ENCODE measurements at places on chromosomes 16 and 17.

GRCh38 chr17:72733619-72734282, 358.7 kb downstream of the SLC39A11 start:
- no peak for DNase-seq

- DNase-seq: no peak
These were observed 28.1 kb upstream of the BAHCC1 start for GRCh38 chr17:81367171-81367570.

- DNase-seq: no peak
These were observed 46.1 kb upstream of the ACSF3 start for GRCh38 chr16:89047331-89048089.

DNA sequence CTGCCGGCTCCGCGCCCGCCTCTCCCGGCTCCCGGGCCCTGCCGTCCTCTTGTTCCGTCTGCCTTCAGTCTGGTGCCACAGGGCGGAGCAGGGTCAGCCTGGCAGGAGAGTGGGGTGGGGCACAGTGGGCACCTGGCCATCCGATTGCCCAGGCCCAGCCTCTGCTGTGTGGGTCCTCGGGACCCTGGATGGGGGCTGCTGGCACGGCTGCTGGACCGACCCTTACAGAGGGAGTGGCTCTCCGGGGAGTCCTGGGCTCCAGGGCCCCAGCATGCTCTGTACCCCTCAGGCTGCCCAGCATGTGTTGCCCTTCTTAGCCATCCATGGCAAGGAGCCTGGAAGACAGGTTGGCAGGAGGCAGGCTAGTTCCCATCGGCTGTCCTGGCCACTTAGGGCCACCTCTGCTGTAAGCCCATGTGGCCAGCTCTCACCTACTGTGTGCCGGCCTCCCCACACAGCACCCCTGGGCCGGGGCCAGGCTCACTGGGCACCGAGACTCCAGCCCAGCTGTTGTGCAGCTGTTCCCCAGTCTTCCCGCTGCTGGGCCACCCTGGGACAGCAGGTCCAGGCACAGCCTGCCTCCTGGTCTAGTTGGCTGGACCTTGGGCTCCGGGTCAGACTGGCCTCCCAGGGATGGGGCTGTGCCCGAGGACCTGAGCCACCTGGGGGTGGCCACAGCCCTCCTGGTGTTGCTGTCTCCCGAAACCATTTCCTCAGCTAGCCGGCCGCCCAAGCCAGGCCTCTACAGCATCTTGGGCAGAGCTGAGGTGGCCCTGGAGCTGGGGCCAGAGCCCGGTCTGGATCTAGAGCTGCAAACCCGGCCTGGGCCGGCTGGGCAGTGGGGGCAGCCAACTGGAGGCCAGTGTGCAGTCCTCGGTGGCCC, 24.9 kb downstream of the BAHCC1 start:
- no peak for DNase-seq

DNA sequence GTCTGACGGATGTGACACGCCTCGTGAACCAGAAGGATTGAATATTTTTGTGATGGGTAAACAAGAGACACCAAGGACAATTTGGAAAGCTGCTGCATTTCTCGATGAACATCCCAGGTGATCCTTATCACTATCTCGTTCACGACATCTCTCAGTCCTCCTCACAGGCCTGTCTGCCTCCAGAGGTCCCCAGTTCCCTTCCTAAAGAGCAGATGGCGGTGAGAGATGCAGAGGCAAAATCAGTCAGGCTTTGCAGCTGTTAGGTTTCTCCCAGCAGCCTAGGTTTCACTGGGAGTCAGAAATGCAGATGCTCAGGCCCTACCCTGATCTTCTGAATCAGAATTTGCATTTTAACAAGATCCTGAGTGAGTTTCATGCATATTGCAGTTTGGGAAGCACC, 23.6 kb downstream of the SCPEP1 start:
- DNase-seq: no peak

All from NCI-H510A (cell line).